ENCODE measurements at places on chromosomes 11 and 22.
A peak's percentile ranks its signal among the peaks of the same experiment; 100 is the strongest.

GRCh38 chr22:29480512-29481264 lies 670 bp downstream of the NEFH start:
- DNase-seq = no peak

DNA sequence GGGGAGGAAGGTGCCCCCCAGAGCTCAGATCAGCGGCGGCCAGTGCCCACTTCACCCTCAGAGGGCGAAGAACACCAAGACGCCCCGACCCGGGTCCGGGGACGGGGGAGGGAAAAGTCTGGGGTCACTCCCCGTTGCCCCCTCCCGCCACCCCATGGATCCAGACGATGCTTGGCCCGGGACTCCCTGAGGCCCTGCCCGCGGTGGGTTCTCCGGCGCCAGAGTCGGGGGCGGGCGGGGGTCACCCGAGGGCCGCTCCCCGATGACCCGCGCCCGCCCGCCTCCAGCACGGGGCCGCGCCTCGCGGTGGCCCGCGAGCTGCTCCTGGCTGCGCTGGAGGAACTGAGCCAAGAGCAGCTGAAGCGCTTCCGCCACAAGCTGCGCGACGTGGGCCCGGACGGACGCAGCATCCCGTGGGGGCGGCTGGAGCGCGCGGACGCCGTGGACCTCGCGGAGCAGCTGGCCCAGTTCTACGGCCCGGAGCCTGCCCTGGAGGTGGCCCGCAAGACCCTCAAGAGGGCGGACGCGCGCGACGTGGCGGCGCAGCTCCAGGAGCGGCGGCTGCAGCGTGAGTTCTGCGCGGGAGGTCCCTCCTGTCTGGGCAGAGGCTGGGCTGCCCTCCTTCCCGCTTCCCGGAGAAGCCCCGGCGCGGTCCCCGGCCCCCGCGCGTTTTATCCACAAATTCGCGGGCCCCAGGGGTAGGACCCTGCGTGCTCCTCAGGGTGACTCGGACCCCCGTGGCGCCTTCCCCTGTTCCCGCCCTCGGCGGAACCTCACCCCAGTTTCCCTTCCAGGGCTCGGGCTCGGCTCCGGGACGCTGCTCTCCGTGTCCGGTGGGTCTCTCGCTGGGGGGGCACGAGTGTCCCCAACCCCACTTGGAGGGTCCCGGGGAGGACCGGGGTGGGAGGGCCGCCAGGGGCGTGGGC lies 1.1 kb downstream of the NLRP6 start:
- no peak for DNase-seq

- DNase-seq = no peak
Measured at GRCh38 chr11:69947793-69948255, 128.6 kb upstream of the FGF3 start.

- DNase-seq = no peak
Measured at GRCh38 chr11:1736447-1736992, 13.9 kb downstream of the IFITM10 start.

GRCh38 chr11:9066433-9066925 lies 24.9 kb downstream of the SCUBE2 start:
- no peak for DNase-seq

DNA sequence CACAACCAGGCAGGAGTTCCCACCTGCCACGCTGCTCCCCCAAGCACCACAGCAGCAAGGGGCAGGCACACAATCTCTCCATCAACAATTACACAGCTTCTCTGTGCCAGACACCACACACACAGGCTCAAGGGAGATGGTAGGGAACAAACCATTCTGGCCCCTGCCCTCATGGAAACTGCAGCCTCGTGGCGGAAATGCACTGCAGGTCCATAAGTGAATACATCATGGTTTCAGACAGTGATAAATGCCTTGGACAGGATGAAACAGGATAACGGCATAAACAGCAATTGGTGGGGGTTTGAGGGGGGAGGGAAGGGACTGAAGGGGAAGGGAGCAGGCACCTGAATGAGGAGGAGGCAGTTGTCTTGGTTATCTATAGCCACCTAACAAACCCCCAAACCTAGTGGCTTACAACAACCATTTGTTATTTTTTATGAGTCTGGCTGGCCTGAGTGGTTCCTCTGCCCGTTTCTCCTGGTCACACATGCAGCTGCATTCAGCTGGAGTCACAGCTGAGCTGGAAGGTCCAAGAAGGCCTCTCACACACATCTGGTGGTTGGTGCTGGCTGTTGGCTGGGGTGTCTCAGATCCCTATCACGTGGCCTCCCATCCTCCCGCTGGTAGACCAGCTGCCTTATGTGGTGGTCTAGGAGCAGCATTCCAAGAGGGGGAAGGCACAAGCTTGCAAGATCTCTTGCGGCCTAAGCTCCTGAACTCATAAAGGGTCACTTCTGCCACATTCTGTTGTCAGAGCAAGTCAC lies 15.0 kb upstream of the YWHAH start:
- DNase-seq = no peak

DNA sequence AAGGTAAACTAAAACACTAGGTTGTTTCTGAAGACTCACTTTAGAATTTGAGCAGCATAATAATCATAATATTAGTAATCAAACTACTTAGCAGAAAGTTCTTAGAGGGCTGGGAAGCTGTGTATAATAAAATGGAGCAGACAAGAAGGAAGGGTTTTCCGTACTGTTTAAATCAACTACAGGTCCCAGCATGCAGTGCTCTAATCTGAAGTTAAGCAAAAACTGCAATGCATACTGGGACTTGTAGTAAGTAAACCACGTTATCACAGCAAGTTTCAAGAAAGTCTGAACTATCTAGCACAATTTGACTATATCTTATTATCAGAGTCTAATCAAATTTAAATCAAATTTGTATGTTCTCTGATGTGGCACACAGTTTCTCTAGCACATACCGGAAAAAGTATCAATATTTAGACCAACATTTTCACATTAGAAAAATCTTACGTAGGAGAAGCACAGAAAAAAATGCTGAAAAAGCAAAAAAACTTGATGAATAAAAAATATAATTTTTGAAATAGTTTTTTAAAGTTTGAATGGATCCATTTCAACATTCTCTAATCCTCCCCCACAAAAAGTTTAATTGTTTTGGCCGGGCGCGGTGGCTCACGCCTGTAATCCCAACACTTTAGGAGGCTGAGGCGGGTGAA lies 8.2 kb downstream of the PHF21A start:
- DNase-seq = no peak

DNA sequence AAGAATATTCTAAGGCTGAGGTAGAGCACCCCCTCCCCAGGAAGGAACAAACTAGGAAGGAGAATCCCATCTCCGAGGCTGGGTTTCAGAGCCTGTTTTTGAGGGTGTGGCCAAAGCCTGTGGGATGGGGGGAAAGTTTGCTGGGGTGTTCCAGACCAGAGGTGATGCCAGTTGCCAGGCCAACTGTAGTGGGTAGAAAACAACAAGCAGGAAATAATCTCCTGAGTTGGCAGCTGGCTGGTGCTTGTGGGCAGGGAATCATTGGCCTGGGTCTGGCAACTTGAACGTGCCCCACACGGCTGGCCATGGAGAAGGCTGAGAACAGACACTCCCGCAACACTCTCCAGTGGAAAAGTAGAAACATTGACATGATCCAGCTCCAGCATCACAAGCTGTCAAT lies 385.6 kb downstream of the ETS1 start:
- no peak for DNase-seq

GRCh38 chr22:45904236-45904635 lies 72.7 kb downstream of the WNT7B start:
- DNase-seq = no peak

DNA sequence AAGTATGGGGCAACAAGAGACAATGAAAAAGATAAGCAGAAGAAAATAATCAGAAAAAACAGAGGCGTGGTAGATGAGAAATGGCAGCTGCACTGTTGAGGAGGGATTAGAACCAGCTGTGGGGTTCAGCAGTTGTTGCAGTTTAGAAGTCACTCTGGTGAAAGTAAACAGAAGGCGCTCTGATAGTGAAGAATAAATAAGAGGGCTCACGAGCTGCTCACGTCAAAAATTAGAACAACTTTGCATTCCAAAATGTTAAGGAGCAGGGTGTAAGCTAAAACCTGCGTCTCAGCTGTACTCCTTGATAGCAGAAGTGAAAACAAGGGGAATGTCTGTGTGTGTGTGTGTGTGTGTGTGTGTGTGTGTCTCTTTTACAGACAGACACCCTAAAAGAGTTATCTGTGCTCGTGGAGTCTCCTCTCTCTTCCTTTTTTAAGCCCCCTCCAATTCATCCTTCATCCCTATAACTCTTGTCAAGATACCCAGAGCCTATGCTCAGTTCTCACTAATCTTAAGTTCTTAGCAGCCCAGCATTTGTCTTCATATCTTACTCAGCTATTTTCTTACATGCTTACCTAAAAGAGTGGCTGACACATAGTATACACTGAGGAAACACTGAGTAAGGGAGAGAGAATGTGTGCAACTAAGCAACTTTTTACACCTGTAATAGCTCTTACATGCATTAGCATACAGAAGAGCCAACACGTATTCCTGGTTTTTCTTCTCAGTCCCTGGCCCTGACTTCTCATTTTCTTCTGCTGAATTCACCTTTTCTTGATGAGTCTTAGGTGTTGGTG lies 8.9 kb downstream of the TTC17 start:
- DNase-seq = no peak

DNA sequence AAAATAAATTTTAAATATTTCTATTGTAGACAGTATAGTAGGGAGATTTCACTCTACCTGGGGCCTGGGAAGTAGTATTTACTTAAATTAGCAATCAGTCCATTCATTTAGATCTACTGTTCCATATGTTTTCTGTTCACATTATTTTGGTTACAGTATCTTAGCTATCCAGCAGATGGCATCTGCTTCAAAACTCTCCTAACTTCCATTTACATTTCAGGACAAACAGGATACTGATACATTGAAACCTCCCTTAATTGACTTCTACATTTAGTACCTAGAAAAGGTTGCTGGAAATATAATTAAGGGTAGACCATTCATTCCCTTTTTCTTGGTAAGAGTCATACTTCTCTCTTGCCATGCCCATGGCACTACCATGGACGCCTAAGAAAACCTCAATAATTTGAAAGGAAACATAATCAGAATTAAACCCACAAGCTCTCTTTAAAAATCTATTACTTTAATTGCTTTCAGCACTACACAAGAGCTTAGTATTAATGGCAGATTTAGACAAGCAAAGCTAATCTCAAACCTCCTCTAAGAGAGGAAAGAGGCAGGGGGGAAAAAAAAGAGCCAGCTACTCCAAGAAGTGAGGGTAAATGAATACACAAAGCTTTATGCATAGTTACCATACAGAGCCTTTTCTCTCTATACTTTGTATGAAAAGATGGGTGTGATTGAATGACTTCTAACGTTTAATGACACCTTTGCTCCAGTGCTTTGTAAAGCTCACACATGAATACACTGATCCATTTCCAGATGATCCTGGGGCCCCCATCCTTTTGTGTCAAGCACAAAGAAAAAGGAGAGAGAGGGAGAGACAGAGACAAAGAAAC lies 131.2 kb upstream of the MTMR2 start:
- DNase-seq = no peak

GRCh38 chr11:8767466-8768142 lies 85.0 kb downstream of the RPL27A start:
- no peak for DNase-seq

DNA sequence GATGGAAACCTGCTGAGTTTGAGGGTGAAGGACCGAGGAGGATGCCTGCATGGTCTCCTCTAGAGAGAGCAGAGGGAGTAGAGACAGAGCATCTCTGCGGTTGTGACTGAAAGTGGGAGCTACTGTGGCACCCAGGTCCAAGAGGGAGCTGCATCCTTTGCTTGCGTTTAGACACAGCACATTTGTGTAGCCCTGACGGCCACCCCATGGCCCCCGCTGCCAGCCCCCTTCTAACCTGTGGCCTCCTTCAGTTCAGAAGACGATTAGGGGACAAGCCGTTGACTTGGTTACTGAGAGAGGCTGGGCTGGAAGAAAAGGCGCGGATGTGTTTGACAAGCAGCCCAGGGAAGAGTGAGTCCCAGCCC lies 690.9 kb downstream of the BRD1 start:
- no peak for DNase-seq

GRCh38 chr11:78127403-78127802 lies 12.0 kb downstream of the ALG8 start:
- DNase-seq = no peak

DNA sequence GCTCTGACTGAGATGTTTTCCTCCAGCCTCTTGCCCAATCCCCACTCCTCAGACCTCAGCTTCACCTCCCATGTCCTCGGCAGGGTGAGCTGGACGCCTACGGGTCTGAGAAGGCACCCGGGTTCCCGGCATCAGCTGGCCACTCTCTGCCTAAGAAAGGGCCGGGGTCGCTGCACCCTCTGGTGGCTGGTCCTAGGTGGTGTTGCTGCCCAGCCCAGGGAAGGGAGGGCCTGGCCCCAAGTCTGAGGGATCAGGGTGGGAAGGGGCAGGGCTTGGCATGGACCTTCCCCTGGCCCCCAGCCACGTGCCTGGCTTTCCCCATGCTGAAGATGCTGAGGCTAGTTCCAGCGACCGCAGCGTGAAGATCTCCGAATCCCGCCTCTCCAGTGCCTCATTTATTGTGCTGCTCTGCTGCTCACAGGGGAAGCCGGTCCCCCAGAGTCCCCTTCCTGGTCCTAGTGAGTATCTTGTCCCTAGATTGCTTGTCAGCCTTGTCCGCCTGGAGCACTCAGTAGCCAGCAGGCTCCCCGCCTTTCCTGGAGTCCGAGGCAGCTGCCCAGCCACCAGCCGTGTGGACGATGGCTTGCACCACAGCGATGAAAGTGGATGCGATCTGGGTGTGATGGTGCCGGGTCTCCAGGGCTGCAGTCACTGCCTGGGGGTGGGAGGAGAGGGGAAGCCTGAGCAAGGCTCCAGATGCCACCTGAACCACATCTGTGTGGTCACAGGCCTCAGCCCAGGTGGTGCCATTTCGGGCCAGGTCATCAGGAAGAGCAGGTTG lies 2.9 kb upstream of the GGT5 start:
- DNase-seq = peak; percentile 40

- DNase-seq = no peak
Measured at GRCh38 chr22:30806391-30806861, 111.8 kb downstream of the OSBP2 start.

DNA sequence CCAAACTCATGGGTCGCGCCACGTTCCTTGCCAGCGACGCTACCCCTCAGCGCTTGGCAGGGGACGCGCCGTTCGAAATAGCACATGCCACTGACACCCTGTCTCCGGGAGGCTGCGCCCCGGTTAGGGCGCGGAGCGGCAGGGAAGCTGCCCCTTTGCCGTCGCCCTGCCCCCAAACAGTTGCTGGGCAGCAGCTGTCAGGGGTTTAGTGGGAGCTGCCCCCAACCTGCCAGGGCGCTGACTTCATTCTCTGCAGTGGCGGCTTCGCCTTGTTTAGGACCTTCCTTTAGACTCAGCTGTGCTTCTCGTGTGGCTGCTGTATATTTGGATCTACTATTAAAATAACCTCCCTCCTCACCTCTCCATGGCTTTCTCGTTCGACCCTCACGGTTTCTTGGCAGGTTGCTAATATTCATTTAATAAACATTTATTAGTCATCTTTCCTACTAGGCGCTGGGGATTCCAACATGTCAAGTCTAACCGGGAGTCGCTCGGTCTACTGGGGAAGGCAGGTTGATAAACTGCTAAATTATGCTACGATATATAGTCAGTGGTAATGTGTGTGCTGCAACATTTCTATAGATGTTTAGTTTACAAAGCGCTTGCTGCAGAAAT lies 782 bp downstream of the TMEM109 start:
- DNase-seq = no peak

DNA sequence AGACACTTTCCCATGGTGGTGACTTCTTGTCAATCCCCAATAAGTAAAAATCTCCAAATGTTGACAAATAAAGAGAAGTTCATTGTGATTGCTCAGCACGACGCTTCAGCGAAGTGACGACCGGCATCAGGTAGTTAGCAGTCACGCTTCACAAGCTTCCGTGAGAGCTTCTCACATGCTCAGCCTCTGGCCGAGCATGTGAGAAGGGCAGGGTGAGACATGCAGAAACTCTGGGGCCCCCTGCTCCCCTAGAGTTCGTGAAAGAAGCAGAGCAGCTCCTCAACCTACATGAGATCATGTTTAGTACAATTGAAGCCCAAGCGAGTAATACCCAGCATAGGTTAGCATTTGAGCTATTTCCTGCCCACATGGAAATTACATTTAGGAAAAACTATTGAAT lies 4.4 kb upstream of the C11orf16 start:
- no peak for DNase-seq
